ENCODE measurements at places on chromosomes 3 and 15.

DNA sequence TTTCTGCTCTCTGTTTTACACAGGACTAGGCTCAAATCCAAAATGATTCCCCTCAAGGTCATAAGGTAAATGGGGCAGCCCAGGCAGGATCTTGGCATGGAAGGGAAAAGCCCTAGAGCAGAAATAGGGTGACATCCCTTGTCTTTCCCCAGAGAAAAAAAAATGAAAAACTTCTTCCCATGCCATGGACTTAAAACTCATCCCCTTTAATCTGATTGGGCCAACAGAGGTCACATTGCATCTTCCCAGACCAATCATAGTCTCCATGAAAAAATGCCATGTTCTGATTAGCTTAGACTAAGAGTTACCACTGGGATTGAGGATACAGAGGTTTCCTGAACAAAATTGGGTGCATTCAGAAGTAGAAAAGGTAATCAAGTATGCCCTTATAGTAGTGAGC lies 241.3 kb upstream of the LRTM1 start:
- DNase-seq: no peak

DNA sequence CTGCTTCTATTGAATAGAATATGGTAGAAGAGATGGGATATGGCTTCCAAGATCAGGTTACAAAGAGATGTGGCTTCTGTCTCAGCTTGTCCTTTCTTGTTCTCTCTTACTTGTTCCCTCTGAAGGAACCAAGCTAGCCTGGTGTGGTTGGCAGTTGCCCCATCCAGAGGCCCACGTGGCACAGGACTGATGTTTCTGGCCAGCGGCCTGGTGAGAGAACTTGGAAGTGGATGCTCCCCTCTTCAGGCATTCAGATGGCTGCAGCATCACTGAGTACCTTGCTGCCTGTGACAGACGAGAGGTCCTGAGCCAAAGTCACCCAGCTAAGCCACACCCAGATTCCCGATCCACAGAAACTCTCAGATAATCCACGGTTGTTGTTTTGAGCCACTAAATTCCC lies 183.6 kb downstream of the NSMCE3 start:
- no peak for DNase-seq

- no peak for DNase-seq
Measured at GRCh38 chr3:70780790-70781189, 468.4 kb upstream of the MDFIC2 start.

DNA sequence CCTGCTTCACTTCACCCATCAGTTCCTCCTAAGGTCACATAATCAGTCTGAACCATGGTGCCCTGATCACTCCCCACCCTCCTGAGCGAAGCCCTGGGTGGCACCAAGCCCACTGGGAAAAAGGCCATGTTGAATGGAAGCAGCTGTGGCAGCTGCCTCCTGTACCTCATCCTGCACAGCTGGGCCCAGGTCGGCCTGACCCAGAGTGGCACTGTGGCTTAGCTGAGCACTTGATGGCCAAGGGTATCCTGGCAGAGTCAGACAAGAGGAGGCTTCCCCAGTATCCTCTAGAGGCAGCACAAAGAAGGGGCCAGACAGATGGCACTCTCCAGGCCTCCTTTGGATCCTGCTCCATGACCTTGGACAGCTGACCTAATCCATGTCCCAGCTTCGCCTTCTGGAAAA lies 68.4 kb downstream of the TLE3 start:
- DNase-seq: no peak

GRCh38 chr15:81297147-81297572 lies 26.8 kb downstream of the STARD5 start:
- DNase-seq: no peak

GRCh38 chr3:97647441-97647982 lies 117.0 kb upstream of the ARL6 start:
- DNase-seq: no peak

DNA sequence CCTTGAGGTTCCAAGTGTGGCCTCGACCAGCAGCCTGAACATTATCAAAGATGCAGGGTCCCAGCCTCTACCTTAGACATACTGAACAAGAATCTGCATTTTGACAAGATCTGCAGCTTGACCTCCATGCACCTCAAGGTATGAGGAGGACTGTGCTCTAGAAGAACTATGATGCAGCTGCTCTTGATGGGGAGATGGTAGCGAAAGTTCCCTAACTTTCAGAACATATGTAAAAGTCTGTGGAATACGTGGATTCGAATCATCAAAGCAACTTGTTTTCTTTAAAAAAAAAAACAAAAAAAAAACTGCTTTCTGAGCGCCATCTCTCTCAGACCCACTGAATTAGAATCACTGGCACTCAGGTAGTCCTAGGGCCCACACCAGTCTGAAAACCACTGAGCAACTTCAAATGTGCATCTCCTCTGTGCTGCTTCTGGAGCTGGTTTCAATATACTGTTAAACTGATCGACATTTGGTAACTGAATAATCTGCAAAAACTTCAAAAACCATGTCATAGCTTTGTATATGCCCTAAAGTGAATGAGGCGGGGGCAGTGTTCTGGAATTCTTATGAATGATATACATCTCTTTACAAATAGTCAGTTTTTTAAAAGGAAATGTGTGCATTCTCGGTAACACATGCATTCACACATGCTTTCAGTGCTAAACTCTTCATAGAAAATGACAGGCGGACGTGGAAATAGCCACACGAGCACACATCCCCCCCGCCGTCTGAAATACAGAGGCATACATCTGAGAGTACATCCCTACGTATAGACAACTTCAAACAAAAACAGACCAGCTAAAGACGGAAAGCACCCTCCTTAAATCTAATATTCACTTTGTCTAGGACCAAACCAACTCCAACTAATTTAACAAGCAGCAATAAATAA lies 128.8 kb downstream of the FOXP1 start:
- no peak for DNase-seq

DNA sequence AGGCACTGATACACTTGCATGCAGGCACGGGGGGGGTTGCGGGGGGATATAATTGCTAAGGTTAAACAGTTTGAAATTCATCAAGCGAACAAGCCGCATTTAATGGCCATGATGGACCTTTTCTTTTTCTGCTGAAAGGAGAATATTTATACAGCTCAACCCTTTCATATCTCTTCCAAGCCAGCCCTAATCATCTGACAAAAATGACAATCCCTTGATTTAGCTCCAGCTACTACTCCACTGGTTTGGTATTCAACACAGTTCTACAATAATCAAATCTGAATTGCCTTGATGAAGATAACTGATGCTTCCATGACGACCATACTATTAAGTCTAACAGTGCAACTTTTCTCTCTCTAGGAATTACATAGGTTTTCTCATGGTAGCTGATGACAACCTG lies 374.9 kb downstream of the PLCL2 start:
- DNase-seq: no peak

DNA sequence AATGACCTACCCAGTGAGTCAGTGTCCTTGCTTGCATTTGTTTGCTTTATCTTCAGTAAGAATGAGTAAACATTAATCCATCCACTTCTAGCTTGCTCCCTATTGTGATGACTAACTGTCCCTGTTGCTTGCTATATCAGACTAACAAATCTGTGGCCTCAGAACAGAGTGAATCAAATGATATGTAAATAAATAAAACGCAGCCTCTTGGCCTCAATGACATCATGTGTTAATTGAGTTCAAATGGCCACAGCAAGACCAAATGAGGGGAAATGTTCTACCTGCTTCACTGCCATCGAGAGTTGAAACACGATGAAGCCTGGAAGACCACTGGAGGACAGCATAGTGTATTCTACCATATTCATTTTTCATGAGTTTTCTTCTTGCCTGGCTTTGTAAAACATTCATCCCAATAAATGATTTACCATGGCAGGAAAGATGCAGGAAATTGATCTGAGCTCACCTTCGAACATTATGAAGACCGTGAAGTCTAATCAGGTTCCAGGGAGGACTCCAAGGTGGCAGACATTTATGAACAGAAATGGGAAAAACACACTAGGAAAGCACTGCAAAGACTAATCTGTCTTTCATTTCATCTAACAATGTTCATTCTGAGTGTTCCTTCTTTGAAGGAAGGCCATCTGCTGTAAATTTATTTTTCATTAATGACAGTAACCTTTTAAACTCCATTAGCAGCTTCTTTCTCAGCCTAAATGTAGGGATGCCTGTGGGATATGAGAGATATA lies 1144.5 kb downstream of the TUSC7 start:
- DNase-seq: peak; percentile 88

DNA sequence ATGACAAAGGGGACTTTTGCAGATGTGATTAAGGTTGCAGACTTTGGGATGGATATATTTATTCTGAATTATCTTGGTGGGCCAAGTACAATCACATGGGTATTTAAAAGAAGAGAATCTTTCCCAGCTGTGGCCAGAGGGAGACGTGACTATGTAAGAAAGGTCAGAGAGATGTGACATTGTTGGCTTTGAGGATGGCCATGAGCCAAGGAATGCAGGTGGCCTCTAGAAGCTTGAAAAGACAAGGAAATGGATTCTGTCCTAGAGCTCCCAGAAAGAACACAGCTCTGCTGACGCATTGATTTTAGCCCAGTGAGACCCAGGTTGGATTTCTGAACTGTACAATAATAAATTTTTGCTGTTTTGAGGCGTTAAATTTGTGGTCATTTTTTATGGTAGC lies 616.0 kb upstream of the TBL1XR1 start:
- DNase-seq: no peak

- DNase-seq: no peak
Measured at GRCh38 chr3:169430707-169431404, 232.7 kb downstream of the MECOM start.

GRCh38 chr15:28112101-28112760 lies 13.1 kb upstream of the OCA2 start:
- no peak for DNase-seq

DNA sequence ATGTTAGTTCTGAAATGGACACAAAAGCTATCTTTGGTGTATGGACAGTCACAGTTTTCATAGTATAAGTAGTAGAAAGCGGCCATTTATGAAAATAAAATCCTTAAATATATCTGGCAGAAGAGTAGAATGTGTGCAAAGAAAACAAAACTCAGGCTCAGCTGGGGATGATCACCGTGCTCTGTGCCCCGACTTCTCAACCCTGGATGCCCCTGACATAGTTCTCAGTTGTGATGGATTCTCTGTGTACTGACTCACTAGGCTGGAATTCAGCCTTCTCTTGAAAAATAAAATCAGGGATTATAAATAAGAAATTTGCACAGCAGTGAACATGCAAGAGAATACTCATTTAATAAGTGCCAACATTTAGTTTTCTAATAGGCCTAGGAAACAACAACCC lies 925.1 kb upstream of the NR2F2 start:
- DNase-seq: peak; percentile 41

GRCh38 chr3:152096280-152096906 lies 172.3 kb upstream of the MBNL1 start:
- no peak for DNase-seq

DNA sequence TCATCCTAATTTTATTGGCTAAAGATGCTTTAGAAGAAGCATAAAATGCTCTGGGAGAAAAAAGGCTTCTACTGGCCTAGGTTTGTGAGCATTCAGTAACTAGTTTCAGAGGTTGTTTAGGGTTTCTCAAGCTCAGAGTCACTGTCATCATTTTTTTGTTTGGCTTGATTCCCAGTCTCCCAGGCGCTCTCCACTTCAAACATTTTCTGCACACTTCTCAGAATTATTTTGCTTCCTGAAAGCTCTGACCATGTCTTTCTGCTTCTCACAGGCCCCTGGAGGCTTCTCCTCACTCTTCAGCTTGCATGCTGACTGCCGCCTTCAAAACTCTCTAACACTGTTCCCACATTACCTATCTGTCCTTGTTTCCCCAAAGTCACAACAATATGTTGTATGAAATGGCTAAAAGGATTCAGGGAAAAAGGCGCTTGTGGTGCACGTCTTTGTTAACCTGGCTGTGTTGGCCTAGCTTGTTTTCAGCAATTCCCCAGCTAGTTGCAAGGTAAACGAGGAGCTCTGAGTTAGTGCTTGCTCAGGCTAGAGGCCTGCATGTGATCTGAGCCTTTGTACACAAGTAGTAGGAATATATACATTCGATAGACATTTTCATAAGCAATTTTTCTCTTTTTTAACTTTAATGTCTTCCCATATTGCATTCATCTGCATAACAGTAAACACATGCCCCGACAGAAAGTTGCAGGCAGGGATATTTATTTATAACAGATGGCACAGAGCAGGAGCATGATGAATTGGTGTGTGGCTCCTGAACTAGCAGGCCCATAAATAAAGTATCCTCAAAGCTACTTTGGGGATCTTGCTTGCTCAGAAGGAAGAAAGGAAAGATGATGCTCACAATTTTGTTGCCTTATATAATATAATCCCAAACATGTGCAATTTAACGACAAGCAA lies 129.2 kb upstream of the DPH6 start:
- peak; percentile 70 for DNase-seq

DNA sequence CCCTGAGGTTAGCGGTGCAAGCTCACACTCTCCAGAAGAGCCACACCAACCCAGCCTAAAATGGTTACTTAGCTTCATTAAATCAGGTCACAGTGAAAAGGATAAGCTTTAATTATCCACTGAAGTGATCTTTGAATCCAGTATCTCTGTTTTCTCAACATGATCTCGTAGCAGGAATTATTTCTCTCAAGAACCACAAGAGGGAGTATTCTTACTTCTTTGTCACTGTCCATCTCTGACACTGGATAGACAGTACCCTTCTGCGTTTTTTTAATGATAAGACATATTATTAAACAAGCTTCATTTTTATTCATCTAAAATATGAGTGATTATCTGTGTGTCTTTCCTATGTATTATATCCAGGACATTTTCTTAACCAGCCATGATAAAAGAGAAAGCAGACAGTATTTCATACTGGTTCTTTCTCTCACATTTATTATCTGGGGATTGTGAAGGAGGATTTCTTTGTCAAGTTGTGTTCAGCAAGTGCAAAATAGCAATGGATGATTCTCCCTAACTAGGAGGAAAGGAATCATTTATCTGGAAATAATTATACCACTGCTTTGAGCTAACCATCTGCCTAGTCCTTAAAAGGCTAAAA lies 105.4 kb upstream of the CCDC54 start:
- peak; percentile 63 for DNase-seq

GRCh38 chr3:57709031-57709430 lies 16.2 kb upstream of the DENND6A start:
- DNase-seq: no peak

DNA sequence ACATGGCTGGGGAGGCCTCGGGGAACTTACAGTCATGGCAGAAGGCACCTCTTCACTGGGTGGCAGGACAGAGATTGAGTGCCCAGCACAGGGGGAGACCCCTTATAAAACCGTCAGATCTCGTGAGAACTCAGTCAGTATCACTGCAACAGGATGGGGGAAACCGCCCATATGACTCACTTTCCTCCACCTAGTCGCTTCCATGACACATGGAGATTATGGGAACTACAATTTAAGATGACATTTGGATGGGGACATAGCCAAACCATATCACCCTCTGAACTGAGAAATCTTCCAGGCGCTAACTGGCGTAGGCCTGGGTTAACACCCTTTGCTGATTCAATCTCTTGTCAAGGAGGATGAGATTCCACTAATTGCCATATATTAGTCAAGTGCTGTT lies 392.3 kb downstream of the FEZF2 start:
- peak; percentile 31 for DNase-seq

DNA sequence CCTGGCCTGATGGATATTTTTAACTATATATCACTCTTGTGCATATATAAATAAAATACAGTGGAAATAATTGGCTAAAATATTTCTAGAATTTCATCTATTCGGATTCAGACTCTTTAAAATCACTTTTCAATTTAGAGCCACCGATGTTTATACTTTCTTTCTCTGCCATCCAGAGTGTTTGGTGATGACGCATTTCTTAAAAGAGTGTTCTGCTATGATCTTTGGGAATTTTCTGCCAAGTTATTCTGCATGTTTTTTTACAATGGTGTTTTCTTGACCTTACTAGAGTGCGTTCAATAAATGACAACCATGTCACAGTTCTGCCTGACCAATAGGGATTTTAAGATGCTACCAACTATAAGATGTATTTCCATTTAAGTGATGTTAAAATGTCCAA lies 30.2 kb downstream of the PPP2R3A start:
- DNase-seq: peak; percentile 55

Data from fibroblast of mammary gland (primary cell).